ENCODE measurements at places on chromosomes 1 and 21.

DNA sequence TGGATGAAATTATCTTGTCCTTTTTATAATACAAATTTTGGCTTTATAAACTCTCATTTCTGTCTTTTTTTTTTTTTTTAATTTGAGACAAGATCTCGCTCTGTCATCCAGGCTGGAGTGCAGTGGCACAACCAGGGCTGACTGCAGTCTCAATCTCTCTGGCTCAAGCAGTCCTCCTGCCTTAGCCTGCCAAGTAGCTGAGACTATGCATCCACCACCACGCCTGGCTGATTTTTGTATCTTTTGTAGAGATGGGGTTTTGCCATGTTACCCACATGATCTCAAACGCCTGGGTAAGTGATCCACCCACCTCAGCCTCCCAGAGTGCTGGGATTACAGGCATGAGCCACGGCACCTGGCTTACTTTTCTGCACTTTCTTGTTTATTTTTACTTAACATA lies 7.5 kb downstream of the TOR1AIP1 start:
- no peak for DNase-seq

- DNase-seq = no peak
Measured at GRCh38 chr1:157658571-157658970, 42.0 kb downstream of the FCRL3 start.

- DNase-seq = no peak
Measured at GRCh38 chr1:25890239-25891034, 14.9 kb upstream of the PAQR7 start.

DNA sequence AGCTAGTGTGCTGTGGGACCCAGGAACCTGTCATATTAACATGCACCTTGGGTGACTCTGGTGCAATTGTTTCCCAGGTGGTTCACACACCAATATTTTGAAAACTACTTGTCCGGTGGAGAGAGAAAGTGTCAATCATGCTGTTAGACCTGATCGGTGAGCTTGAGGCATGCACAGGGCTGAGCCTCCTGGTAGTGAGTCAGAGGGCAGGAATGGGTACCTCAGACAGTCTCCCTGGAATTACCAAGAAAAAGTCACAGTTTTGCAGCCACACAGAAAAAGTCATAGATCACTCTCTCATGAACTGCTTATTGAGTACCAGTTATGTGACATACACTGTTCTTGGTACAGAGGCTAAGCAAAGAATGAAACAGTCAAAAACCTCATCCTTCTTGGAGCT lies 140.1 kb upstream of the NFIA start:
- no peak for DNase-seq

GRCh38 chr1:98027103-98027705 lies 106.4 kb upstream of the DPYD start:
- no peak for DNase-seq

- no peak for DNase-seq
Measured at GRCh38 chr21:35134309-35134708, 85.2 kb upstream of the RUNX1 start.

- no peak for DNase-seq
Measured at GRCh38 chr1:32984455-32985171, 20.0 kb upstream of the RNF19B start.

GRCh38 chr1:157734321-157734720 lies 33.8 kb upstream of the FCRL3 start:
- DNase-seq = no peak

- no peak for DNase-seq
Measured at GRCh38 chr1:161086457-161086856, 2.9 kb downstream of the NECTIN4 start.

DNA sequence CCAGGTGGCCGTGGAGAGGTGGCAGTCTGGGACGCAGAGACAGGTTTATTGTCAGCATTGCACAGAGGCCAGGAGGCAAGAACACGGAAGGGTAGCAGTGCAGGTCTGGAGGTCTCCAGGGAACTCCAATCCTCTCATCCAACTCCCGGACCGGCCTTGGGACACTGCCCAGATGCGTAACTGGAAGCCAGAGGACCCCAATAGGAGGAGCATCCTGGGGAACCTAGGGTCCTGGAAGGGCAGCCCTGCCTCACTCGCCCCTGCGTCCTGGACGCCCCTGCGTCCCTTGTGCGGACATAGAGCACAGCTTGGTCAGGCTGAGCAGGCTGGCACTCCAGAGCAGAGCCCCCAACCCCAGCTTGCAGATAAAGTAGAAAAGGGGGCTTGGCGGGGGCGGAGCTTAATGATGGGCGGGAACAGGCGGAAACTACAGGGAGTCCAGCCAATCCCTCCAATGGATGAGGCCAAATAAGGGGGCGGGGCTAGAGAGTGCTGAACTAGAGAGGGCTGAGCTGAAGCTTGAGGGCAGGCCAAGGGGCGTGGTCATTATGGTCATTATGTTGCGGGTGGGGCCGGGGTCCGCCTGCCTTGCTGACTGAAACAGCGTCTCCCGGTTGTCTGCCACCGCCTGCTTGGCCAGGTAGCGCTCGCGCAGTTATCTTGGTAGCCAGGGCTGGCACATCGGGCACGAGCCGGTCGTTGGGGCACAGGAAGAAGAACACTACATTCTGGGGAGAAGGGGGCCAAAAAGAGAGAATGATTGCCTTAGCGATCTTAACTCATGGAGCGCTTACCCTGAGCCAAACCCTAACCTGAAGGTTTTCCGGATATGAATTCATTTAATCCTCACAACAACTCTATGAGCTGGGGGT lies 3.7 kb upstream of the ARHGEF19 start:
- peak; percentile 49 for DNase-seq

GRCh38 chr1:36160388-36160948 lies 4.5 kb downstream of the MAP7D1 start:
- no peak for DNase-seq

GRCh38 chr1:208115924-208116640 lies 128.1 kb downstream of the PLXNA2 start:
- DNase-seq = no peak

DNA sequence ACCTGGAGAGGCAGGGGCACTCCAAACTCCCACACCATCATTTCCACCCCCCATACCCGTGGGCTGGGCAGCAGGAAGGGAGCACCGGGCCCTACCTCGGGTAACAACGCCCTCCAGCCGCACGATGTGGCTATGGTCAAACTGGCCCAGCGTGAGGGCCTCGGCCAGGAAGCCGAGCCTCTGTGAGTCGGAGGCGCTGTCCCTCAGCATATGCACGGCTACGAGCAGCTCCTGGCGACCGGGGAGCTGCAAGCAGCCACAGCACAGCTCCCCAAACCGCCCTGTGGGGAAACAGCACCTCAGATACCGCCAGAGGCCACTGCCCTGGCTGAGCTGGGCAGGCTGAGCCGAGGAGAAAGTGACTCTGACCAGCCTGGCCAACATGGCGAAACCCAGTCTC lies 29.2 kb downstream of the CDCA8 start:
- DNase-seq = no peak

DNA sequence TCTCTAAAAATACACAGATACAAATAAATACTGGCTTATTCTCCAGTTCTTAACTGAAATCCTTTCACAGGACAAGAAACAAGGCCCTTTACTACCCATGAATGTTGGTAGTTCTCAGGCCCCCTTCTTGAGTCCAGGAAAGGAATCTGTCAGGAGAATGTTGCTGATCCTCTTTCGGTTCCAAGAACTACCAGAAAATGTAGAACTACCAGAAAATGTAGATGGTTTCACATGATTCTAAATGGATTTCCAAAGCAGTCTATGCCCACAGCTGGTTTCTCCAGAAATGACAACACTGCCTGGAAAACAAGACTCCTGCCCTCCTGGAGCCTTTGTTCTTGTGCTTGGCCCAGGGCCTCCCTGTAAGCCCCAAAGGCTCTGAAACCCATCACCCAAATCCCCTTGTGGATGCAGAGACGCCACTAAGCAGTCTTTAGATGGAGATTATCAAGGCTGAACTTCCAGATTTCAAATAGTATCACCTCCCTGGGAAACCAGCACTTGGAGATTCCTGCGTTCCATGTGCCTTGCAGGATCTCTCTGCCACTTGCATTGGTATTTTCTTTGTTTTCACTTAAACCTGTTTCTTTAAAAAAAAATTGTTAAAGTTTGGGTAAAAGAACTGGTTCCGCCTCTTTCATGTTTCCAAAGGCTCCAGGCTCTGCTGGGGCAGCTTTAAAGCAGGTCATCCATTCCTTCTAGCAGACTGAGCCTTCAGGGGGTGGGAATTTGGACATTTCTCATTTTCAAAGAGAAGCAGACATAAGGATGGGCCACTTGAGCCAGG lies 53.4 kb downstream of the MAN1C1 start:
- no peak for DNase-seq

- DNase-seq = no peak
Measured at GRCh38 chr1:11341901-11342552, 69.0 kb downstream of the UBIAD1 start.

GRCh38 chr21:31752352-31752751 lies 20.4 kb upstream of the SCAF4 start:
- DNase-seq = no peak

- no peak for DNase-seq
Measured at GRCh38 chr1:27607239-27607804, 3.4 kb upstream of the AHDC1 start.

DNA sequence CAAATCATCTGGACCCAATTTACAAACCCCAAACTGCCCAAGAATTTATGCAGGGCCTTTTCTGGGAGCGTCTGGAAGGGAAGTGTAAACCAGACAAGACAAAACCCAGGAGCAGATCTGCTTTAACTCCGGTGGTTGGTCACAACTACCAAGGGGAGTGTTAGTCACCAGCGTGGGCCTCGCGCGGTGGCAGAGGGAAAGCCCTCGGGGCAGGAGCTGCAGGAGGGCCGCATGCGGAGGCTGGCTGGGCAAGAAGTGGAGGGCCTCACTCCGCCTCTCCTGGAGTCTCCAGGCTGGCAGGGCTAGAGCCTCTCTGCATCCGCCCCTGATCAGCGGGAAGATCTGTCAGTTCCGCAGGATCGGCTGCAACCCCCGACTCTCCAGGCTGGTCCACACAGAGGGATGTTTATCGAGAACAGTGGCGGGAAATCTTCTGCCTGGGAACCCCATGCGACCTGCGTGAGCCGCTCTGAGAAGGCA lies 2.0 kb downstream of the COL24A1 start:
- no peak for DNase-seq

DNA sequence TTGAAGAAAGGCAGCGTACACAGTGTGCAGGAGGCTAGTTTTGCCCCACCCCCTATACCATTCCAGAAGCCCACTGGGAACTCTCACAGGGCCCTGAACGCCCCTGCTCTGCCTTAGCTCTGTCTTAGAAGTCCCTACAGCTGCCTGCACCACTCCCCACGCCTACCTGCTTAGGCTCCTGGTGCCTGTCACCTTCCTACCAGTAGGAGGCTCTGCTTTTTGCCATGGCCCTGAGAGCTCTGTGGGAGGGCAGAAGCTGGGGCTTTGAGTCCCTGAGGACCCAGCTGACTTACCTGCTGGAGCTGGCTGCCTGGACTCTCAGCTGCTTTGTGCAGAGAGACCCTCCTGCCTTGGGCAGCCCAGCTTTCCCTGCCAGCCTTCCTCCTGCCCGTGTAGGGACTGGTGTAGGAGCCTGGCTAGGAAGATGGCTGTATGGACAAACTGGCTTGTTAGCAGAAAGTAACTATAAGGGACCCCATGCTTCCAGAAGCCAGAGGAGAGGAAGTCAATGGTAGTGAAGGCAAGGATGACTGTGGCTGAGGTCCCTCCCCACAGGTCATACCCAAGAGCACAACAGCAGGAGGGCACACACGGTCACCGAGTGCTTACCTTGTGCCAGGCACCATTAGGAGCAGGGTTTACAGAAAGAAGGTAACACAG lies 9.8 kb upstream of the CELSR2 start:
- DNase-seq = no peak

DNA sequence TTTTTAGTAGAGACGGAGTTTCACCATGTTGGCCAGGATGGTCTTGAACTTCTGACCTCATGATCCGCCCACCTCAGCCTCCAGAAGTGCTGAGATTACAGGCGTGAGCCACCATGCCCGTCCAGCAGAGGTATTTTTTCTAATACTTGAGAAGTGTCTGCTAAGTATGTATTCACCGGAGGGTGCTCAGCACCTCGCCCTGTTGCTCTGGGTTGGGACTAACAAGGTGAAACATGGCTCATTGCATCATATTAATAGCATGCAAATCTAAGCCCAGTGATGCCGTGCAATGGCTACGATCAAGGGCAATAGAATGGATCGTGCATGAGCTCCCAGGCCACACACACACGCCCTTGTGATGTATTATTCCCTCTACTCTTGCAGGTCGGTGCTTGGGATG lies 68.7 kb downstream of the PDE9A start:
- no peak for DNase-seq

- no peak for DNase-seq
Measured at GRCh38 chr1:217062586-217062985, 339.4 kb upstream of the ESRRG start.

- no peak for DNase-seq
Measured at GRCh38 chr1:3762151-3762872, 10.1 kb downstream of the CCDC27 start.

DNA sequence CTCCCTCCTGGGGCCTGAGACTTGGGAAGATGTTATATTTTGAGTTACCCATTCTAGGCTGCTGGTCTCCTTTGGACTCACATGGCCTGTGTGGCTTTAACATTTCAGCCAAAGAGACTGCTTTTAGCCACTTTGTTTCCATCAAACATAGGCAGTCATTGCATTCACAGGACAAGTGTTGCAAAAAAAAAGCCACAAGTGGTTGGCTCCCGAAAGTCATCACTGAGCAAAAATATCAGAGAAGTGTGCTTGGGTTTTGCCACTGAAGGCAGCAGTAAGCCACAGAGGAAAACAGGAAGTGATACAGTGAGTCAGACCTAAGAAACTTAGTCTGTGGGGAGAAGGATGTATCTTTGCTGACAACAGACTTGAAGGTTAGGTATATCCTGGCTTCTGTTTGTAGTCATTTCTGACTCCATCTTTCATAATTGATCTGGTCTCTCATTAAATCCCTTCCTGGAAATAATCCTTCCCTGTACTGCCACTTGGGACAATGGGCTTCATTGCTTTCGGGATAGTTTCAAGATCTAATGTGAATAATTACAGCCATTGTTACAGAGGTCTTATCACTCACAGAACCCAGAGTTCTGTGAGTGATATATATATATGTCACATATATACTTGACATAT lies 80.9 kb downstream of the COLGALT2 start:
- peak; percentile 27 for DNase-seq

DNA sequence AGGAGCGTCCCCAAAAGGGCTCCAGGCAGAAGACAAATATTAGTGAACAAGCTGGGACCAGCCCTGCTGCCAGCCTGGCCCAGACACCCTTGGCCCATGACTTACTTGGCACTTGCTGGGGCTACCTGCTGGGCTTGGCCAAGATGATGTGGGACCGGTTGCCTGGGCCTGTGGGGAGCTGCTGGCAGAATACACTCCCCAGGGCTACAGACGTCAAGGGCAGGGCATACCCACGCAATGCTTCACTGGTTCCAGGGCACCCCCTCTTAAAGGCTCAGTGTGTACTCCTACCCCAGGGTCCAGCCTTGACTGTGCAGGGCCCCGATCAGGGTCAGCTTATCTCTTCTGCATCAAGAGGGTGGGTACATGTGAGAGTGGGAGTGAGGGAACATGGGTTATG lies 106.5 kb upstream of the SLC2A1 start:
- DNase-seq = no peak
